AG10803 (cell line): ENCODE measurements at places on chromosomes 2 and 18.

DNA sequence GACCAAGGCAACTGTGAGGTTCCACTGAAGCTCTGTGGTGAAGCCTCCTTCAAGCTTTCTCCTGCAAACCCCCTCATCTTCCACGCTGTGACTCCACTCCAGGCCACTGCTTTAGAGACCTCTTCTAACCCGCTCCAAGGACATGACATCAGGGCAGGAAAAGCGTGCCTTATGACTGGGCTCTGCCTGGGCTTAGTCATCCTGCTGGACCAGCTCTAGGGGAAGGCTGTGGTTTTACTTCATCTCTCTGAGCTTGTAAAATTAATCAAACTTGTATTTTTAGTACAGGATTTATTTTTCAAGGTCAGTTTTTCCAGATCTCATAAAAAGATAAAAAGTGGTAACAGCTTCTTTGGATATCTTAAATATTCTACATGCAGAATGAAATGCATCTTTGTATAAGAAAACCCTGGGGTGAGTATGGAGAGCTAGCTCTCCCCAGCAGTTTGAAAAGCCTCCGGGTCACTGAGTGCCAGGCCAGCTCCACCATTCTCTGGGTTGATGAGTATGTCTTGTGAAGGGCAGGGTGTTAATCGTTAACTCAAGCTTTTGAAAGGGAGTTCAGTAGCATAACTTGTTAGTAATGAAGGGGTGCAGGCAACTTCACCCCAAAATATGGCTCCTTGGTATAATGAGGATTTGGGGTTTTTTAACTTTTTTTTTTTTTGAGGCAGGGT is 33.1 kb upstream of the YPEL5 start:
- DNase-seq, result peak; percentile 85

GRCh38 chr2:45988879-45989278 is 308.3 kb upstream of the EPAS1 start:
- DNase-seq, result no peak

- peak; percentile 34 for DNase-seq
Measured at GRCh38 chr2:156320486-156321098, 11.9 kb downstream of the NR4A2 start.

DNA sequence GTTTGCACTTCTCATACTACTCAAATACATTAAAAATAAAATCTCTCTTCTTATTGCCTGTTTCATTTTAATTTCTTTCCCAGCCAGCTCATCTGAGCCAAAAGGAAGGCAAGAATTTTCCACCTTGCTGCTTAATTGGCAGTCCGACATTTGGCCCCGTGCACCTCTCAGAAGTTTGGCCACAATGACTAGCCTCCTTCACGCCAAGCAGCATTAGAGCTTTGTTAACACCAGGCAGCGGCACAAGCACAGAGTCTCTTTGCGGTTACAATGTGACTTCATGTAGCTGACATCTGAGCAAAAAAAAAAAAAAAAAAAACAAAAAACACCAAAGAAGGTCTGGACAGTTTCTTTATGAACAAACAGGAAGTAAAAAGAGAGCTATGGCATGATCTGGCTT is 248.9 kb downstream of the OSR1 start:
- no peak for DNase-seq

GRCh38 chr2:112087346-112088020 is 32.4 kb downstream of the TMEM87B start:
- no peak for DNase-seq

DNA sequence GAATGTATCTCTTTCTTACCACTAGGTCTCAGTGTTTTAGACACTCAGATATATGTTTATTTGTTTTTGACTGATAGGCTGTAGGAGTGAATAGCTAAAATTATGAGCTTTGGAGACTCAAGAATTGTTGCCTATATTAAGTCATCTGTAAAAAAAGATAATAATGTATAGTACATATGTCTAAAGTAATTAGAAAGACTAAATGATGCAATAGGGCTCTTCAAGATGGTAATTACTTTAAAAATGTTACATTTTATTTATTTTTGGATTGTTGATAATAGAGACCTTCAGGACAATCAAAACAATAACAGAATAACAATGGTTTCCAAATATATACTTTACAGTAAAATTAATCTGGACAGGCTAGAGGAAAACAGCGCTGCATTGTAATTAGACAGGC is 19.9 kb upstream of the SCN7A start:
- no peak for DNase-seq

GRCh38 chr2:191690327-191690726 is 12.4 kb downstream of the NABP1 start:
- no peak for DNase-seq

GRCh38 chr2:177753682-177754491 is 318.7 kb downstream of the PDE11A start:
- peak; percentile 92 for DNase-seq

- DNase-seq, result no peak
Measured at GRCh38 chr2:68385220-68385906, 20.3 kb downstream of the PLEK start.

- no peak for DNase-seq
Measured at GRCh38 chr2:162114271-162114670, 37.8 kb downstream of the GCG start.

DNA sequence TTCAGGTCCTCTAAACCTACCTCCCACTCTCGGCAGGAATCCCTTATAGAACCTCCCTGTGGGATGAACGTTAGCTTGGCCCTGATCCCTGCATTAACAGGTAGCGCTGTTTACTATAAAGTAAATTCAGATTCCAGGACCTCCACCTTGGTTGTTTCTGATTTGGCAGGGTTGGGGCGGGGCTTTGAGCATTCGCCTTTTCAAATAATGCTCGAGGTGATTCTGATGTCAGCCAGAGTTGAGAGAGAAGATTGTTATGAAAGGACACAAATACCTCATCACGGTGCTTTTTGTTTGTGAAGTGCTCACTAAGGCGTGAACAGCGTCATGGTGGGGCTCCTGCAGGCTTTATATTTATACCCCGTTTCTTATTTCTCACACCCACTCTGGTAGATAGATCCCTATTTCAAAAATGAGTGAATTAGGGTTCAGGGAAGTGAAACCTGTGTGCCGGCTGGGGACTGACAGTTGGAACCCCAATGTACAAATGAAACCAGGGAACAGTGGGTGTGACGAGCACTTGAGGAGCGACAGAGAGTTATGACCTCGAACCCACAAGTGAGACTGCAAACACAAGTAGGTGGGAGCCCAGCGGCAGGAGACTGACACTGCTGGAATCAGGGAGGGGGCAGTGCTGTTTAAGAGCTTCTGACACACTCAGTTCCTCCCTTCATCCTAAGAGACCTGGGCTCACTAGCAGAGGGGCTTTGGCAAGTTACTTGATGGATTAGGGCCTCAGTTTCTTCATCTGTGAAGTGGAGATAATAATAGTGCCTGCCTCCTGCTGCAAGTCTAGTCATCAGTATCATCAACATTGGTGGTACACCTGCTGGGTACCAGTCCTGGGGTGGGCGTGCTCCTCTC is 14.2 kb upstream of the CXCR4 start:
- no peak for DNase-seq

DNA sequence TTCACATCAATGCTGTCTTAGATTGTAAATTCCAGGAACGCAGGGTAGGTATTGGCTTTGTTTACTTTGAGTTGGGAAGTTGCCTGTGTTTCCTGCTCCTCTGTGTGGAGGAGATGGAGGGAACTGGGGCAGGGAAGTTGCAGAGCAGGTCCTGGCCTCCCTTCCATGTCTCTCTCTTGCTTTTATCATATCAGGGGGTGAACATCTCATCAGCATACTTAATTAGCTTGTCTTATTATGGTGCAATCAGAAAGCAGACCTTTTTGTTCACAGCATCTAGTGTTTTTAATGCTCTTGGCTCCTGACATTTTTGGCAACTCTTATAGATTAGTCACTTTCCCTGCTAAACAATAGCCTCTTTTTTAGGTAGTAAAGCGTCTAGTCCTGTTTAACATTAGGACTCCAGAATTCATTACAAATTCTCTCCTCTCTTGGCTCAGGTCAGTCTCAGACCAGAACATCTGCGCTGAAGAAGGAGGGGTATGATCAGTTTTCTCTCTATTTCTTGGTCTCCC is 11.5 kb upstream of the DIPK1C start:
- DNase-seq, result peak; percentile 15
